T-helper 1 cell (primary cell): ENCODE measurements at places on chromosomes 5 and 9.

DNA sequence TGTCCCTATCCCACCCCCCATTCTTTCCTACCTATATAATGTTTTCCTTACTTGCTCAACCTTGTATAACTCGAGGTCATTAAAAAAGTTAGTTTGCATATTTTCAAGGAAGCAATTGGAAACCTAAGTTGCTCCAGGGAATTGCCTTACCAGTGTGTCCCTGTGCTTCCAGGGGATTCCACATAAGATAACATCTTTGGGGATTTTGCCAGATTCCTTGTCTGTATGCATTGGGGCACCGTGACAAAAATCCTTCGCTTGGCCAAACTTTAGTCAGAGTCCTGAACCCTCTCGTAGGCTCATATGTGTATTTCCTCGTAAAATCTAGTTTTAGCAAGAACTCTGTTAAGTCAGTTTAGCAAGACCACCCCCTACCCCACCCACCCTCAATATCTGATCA is 14.7 kb upstream of the OSMR start:
- DNase-seq, result no peak

- DNase-seq, result no peak
Measured at GRCh38 chr9:137295238-137295811, 6.7 kb downstream of the NRARP start.

GRCh38 chr5:114411380-114411931 is 49.6 kb downstream of the KCNN2 start:
- no peak for DNase-seq

DNA sequence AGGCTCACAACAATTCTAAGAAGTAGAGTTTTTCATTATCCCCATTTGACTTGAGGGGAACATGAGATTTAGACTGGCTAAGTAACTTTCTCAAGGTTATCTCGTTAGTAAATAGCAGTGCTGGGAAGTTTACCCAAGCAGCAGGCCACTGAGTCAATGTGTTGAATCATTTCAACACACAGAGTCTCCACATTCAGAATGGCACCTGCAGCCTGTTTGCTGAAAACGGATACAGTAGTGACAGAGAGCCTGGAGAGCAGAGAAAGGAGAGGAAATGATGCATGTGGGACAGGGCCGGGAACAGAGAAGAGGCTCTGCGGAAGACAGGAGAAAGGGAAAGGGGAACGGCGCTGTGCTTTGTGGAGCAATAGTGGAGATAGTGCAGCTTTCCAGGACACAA is 33.5 kb upstream of the ZSWIM6 start:
- DNase-seq, result no peak

- DNase-seq, result no peak
Measured at GRCh38 chr9:16521868-16522411, 348.5 kb downstream of the BNC2 start.

DNA sequence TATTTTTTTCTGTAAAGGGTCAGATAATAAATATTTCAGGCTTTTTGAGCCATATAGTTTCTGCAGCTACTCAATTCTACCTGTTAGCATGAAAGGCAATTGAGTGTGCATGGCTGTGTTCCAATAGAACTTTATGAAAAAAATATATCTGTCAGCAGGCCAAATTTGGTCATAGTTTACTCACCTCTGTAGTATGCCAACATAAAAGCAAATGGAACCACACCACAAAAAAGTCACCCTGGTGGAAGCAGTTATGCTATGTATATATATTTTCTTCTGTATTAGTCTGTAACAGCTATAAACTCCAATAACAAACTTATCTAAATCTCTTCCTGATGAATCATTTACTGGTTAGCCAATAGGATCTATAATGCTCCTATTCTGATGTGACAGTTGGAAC is 3.4 kb downstream of the SLC38A9 start:
- DNase-seq, result peak; percentile 13

- DNase-seq, result no peak
Measured at GRCh38 chr9:113707953-113708695, 168.0 kb upstream of the ZNF618 start.

DNA sequence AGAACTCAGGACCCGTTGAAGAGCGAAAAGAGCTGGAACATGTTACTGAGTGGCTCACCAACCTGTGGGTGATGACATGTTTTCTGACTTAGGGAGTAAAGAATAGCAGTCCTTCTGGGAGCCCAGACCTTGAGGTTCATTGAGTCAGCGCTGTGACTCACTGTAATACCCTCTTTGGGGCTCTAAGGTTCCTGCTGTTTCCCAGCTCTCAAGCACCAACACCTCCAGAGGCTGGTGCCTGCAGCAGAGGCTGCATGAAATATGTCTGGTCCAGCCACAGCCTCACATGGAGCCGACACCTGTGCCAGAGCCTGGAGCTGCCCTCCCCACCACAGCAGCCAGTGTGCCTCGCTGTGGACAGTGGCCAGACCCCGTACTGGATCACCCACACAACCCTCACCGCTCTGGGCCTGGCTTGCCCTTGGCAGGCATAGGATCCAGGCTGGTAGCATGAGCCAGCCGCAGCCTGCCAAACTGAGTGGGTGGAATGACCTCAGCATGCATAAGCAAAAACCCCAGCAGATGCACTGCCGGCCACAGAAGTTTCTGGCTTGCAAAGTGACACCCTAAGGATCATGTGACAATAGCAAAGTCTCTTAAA is 143.5 kb upstream of the MRPS30 start:
- no peak for DNase-seq

GRCh38 chr9:130042406-130042884 is 544 bp downstream of the FNBP1 start:
- DNase-seq, result no peak

DNA sequence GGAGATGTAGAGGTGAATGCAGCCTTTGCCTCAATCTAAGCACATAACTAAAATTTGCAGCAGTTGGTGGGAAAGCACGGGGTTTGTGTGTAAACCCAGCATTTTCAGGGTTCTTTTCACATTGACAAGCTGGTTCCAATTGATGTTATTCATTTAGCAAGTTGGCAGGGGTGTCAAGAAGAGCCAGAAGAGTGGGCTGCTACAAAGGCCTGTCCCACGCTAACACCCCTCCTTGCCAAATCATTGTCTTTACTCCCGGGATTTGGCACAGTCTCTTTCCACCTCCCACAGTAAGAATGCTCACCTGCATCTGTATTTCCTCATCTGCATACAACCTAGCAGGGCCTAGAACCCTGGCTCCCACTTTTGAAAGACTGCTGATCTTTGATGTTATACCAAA is 11.8 kb downstream of the RGMB start:
- DNase-seq, result no peak
